RWPE1 (cell line): ENCODE measurements at places on chromosomes 5 and 9.
A peak's percentile ranks its signal among the peaks of the same experiment; 100 is the strongest.

DNA sequence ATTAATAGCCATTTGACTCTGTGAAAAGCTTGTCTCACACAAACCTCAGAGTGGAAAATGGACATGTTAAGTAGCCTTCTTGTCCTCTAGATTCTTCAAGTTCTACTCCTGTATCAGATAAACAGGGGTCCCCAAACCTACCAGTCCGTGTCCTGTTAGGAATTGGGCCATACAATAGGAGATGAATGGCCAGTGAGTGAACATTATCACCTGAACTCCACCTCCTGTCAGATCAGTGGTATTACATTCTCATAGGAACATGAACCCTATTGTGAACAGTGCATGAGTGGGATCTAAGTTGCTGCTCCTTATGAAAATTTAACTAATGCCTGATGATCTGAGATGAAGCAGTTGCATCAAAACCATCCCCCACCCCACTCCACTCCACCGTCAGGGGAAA lies 136.3 kb downstream of the TMEM232 start:
- DNase-seq = peak; percentile 4

GRCh38 chr5:116320486-116320885 lies 235.7 kb downstream of the COMMD10 start:
- no peak for DNase-seq

- DNase-seq = no peak
Measured at GRCh38 chr5:178207183-178207916, 3.0 kb downstream of the HNRNPAB start.

DNA sequence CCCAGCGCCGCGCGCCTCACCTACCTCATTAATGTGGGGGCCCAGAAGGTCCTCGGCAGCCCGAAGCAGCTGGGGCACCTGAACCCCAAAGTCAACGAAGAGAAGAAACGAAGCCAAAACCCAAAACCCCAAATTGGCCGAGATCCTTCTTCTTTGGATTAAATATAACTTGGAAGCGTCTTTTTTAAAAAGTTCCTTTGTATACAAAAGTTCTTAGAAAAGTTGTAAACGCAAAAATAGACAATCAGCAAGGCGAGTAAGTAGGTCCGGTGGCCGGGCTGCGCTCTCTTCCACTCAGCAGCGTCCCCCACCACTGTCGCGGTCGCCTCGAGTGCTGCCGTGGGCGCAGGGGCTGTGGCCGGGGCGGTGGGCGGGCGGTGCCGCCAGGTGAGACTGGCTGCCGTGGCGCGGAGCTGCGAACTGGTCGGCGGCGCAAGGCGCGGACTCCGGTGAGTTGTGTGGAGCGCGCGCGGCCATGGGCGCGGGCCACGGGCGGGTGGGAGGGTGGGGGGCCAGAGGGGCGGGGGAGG lies 360 bp downstream of the KLF4 start:
- peak; percentile 45 for DNase-seq

DNA sequence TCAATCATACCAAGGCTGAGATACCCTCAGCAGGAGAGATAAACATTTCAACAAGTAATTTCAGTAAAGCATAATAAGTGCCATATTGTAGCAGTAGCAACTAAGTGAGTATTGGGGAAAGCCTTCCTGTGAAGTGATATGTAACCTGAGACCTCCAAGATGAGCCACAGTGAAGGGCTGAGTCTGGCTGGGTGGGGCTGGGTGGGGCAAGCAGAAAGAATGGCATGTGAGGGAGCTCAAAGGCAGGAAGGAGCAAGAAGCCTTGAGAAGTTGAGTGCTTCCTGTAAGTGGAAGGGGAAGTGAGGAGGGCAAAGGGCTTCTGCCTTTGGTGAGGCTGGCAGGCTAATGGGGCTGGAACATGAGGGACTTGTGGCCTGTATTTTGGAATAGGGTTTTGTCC lies 19.7 kb upstream of the ASTN2 start:
- DNase-seq = peak; percentile 52

- DNase-seq = no peak
Measured at GRCh38 chr5:108634617-108635288, 112.9 kb upstream of the FER start.

DNA sequence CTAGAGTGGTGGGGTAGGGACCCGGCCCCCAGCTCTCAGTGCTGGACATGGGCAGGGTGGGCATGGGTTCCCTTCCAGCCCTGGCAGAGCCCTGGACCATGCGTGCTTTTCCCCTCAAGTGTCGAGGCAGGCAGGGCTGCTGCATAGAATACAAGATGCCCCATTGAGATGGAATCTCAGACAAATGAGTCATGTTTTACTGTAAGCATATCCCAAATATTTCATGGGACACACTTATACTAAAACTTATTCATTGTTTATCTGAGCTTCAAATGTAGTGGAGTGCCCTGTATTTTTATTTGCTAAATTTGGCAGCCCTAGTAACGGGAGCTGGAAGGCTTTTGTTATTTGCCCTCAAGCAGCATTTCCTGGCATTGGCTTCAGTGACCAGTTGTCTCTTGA lies 3.2 kb upstream of the RNU6ATAC start:
- no peak for DNase-seq

DNA sequence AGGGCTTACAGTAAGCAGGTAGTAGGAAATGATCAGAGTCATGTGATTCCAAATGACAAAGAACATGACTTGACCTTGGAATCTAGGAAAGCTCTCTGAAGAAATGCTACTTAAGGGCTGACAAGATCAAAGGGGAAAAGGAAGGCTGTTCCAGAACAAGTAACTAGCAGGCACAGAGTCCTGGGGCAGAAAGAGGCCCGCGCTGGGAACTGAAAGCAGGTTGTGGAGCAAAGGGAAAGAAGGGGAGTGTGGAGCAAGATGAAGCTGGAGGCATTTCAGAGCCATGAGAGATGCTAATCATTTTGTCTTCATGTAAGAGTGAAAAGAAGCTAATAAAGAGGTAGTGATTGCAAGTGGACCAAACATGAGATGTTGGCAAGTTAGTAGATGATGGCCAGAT lies 397.5 kb downstream of the DTWD2 start:
- no peak for DNase-seq

DNA sequence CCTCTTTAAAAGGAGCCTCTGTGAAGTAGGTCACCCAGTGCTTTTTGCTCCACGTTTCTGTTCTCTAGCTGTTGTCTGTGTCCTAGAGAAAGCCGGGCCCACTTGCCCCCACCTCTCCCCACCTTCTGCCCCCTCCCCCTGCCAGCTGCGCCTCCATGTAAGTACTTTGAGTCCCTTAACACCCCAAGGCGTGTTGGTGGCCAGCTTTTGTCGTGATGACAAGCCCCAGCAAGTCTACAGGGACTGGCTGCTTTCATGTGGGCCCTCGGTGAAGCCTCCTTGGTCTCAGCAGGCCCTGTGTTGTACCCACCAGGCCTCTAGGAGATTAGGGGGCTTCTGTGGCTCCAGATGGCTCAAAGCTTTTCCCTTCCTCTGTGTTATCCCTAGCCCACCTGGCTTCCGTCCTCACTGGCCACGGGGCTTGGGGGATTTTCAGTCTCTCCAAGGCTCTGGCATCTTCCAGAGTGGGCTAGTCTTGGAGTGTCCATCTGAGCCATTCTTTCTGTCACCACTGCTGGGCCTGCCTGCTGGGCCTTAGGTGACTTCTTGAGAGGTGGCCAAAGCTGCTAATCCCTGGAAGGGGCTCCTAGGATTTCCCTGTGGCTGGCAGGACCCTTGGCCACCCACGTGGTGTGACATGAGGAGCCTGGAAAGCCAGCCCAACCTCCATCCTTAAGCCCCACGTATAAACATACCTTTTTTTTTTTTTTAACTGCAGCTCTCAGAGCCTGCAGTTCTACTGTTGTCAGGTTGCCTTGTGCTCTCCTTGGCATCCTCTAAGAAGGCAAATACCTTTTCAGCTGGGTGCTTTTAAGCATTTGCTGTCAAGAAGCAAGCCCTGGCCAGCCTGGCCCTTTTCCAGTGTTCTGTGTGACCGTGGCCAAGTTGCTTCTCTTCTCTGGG lies 1.1 kb upstream of the NDST1 start:
- DNase-seq = no peak

GRCh38 chr9:115369322-115369957 lies 251.5 kb upstream of the TNC start:
- DNase-seq = no peak

DNA sequence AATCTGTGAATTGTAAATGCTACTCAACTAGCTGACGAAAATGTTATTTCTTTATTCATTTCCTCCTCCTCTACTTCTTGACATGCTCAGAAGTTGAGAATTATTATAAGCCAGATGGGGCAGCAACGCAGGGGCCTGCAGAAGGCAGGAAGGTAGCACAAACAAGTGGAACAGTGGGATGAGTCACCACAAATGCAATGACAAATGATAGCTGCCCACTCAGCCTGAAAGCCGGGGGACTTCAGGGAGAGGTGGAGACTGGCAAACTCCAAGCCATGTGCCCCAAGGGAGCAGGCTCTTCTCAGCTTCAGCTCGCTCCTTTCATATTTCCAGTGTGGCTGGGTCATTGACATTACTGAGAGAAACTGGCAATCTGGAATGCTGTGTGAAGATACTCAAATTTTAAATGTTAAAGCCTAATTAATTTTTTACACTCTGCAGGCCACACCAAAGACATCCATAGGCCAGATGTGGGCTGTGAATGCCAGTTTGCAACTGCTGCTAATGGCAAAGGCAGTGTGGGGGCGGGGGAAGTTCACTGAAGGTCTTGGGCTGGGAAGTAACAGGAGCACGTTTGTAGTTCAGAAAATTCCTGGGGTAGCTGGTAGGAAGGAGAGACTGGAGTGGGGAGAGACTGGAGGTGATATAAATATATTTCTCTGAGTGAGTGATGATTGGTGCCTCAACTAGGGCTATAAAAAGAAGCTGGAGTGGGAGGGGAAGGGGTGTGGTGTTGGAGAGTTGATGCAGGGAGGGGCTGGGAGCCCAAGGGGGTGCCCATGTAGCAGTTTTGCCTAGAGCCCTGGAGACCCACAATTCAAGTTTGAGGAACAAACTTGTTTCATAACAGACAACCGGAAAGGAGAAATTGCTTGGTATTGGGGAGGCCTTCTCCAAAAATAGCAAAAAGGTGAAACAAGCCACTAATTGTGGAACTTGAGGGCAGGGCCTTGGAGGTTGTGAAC lies 20.8 kb upstream of the ADRB2 start:
- no peak for DNase-seq

DNA sequence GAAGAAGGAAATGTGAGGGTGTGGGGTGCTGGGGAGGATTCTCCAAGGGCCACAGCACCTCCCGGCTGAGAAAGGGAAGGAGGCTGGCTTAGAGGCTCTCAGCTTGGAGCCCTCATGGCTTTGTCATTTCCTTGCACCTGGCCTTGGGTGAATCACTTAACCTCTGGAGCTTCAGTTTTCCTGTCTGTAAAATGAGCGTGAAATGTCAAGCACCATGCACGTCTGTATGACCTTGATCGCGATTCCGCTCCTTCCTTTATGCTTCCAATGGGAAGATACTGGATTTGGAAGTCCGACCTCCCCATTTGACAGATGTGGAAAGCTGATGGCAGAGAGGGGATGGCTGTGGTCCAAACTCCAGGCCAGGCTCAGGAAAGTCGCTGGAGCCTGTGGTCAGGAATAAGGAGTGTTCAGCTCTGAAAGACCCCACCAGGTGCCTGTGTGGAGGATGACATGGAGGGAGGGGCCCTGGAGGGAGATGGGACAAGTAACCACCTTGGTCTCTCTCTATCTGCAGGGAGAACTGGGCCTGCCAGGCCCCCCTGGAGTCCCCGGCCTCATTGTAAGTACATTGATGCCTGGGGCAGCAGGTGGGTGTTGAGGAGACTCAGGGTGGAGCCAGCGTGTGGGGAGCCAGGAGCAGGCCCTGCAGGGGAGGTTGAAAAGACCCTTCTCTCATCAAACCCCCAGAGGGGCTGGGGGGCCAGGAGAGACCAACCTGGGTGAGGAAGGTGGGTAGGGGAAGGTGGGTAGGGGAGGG lies 66.5 kb downstream of the COL27A1 start:
- no peak for DNase-seq

GRCh38 chr5:128199104-128199503 lies 115.5 kb downstream of the SLC12A2 start:
- DNase-seq = no peak

DNA sequence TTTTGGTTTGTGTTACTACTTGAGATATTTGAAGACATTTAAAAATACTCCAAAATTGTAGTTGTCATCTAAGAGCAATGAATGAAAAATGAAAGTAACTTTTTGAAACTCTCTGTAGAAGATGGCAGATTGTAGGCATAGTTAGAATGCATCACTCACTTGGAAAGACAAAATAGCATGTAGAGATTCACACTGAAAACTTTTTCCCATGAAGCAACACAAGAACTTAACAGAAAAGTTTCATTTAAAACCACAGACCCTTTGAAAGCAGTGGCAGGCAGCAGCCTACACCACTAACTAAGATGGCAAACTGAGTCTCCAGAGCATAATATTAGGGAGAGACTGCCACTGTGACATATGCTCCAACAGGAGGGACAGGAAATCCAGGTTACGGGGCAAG lies 18.9 kb upstream of the FAM174A start:
- DNase-seq = no peak

DNA sequence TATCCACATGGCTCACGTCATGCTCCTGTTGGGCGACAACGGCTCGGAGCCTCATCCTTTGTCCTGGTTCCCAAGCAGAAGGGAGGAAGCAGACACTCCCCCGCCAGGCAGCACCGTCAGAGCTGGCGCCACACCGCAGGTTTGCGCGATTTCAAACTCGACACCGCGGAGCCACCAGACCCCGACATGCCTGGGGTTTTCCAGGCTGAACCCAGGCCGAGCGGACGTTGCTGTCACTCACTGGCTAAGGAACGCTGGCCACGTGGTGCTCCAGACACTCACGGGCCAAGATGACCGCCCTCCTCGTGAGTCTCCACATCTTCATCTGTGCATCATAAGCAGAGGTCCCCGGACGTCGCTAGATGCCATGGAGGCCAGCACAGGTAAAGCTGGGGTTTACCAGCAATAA lies 9.0 kb downstream of the TERT start:
- DNase-seq = no peak

- DNase-seq = no peak
Measured at GRCh38 chr5:95916687-95917085, 45.0 kb downstream of the ELL2 start.

DNA sequence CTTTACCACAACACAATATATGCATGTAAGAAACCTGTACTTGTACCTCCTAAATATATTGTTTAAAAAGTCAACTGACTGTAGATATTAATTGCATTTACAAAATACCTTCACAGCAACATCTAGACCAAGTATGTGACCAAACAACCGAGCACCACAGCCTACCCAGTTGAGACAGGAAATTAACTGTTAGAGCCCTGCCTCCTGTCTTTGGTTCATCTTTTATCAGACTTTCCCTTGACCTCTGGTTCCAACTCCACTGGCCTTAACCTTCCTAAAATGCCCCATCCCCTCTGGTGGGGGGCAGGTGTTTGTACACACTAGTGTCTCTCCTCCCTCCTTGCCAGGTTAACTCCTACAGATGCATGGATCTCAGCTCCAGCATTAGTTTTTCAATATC lies 155.0 kb upstream of the PANK3 start:
- no peak for DNase-seq

GRCh38 chr9:2208465-2208864 lies 193.3 kb downstream of the SMARCA2 start:
- DNase-seq = no peak

GRCh38 chr9:536597-537511 lies 304.6 kb upstream of the DMRT1 start:
- no peak for DNase-seq
